ENCODE measurements at places on chromosomes 12 and 14.

DNA sequence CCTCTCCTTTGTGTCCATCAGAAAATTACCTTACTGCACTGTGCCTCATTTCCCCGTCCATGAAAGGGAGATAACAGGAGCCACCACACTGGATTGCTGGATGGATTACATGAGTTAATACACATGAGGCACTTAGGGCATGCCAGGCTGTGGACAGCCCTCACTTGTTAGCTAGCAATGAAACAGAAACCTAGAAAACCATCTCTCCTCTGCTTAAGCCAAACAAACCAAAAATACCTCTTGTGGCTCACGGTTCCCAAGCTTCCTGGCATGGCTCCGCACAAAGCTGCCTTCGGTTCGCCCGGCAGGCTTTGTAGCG, 660 bp upstream of the HCFC2 start:
- H3K27me3 ChIP-seq: no peaks in the 10 kb centered on the region
- H3K4me3 ChIP-seq: peak overlapping the region; percentile 95
- H3K4me1 ChIP-seq: peaks cover 9% of the 10 kb centered on the region
- H3K36me3 ChIP-seq: peaks cover 8% of the 10 kb centered on the region

GRCh38 chr12:3576891-3577290, 85.9 kb downstream of the PRMT8 start:
- no peaks in the 10 kb centered on the region for H3K27me3 ChIP-seq
- no peak for DNase-seq
- no peaks in the 10 kb centered on the region for H3K36me3 ChIP-seq
- H3K4me1 ChIP-seq: no peaks in the 10 kb centered on the region

DNA sequence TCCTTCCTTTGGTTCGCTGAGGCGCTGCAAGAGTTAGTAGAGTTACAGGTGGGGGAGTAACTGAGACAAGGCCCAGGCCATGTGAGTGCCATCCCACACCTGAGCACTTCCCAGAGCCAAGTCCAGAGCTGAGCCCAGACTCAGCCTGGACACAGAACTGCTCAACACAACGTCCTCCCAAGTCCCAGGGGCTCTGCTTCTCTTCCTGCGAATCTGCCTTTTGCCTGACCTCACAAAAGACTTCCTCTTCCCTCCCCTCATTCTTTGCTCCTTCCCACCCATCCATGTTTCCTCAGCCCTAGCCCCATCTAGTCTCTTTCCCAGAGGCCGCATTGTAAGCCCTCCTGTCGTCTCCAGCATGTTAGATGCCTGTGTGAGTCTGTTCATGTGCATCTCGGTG, 16.6 kb upstream of the MCRS1 start:
- H3K36me3 ChIP-seq: no peaks in the 10 kb centered on the region
- peaks cover 3% of the 10 kb centered on the region for H3K4me1 ChIP-seq
- H3K27me3 ChIP-seq: no peaks in the 10 kb centered on the region
- no peak for DNase-seq
- no peak overlapping the region for H3K4me3 ChIP-seq
- H3K27ac ChIP-seq: no peak overlapping the region

DNA sequence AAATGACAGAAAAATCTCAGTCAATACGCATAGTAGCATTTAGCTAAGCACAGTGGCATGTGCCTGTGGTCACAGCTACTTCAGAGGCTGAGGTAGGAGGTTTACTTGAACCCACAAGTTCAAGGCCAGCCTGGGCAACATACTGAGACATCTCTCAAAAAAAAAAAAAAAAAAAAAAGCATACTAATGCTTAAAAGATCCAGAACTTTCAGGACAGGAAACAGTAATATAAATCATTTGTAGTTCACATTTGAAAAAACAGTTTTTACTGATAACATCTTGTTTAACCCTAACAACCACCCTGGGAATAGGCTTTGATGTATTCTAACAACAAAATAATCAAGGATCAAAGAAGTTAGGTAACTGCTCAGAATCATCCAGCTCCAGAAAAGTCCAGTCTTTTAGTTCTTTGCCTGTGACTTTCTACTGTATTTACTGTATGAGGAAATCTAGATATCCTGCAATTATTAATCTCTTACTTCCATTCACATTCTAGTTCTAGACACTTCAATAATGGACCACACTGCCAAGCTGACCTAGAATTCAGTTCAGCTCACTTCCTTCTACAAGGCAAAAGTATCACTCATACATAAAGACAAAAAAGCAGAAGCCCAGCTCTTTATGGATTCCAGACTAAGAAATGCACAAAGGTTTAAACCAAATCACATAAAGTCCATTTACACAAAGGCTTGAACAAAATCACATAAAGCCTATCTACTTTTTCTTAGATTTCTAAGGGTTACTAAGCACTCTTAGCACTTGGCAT, 28.5 kb downstream of the PAWR start:
- no peak overlapping the region for H3K27ac ChIP-seq
- H3K4me3 ChIP-seq: no peak overlapping the region
- DNase-seq: no peak
- no peaks in the 10 kb centered on the region for H3K27me3 ChIP-seq
- no peaks in the 10 kb centered on the region for H3K36me3 ChIP-seq

- H3K36me3 ChIP-seq: no peaks in the 10 kb centered on the region
- no peaks in the 10 kb centered on the region for H3K27me3 ChIP-seq
- H3K4me3 ChIP-seq: no peak overlapping the region
- DNase-seq: no peak
Observed at GRCh38 chr12:69354556-69355187, 4.9 kb upstream of the YEATS4 start.

DNA sequence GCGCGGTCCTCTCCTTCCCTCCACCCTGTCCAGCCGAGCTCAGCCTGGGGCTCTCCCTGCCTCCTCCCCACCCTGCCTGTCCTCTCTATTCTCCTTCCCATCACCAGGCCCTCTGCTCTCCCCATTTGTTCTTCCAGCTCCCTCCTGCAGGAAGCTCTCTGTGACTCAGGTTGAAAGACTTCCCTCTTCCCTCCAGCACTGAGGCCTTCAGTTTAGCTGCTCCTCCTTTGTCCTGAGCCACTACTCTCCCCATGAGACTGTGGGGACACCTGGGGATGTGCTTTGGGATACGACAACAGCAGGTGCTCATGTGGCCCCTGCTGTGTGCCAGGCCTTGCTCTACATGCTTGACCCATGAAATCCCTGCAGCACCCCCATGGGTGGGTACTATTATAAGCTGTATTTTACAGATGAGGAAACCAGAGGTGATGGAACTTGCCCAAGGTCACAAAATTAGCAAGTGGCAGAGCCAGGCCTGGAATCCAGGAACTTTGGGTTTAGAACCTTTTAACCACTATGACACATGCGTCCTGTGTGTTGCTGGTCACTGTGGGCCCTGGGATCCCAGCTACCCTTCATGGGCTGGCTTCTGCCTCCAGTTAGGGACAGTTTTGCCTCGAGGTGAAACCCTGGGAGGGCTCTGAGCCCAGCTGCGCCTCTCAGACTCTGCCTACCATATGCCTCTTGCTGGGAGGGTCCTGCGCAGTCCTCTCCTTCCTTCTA, 5.5 kb downstream of the KRT80 start:
- no peak overlapping the region for H3K27ac ChIP-seq
- H3K4me1 ChIP-seq: no peaks in the 10 kb centered on the region
- no peaks in the 10 kb centered on the region for H3K36me3 ChIP-seq
- no peak for DNase-seq
- H3K4me3 ChIP-seq: no peak overlapping the region

GRCh38 chr12:26212396-26212795, 17.0 kb downstream of the SSPN start:
- H3K27ac ChIP-seq: no peak overlapping the region
- no peaks in the 10 kb centered on the region for H3K4me1 ChIP-seq
- no peak overlapping the region for H3K4me3 ChIP-seq

- DNase-seq: no peak
- no peaks in the 10 kb centered on the region for H3K27me3 ChIP-seq
- H3K27ac ChIP-seq: no peak overlapping the region
- H3K4me1 ChIP-seq: no peaks in the 10 kb centered on the region
Observed at GRCh38 chr14:90780519-90780918, 35.7 kb downstream of the TTC7B start.

GRCh38 chr12:115867854-115868253, 409.6 kb downstream of the MED13L start:
- no peak for DNase-seq
- H3K4me3 ChIP-seq: no peak overlapping the region
- no peaks in the 10 kb centered on the region for H3K27me3 ChIP-seq
- H3K4me1 ChIP-seq: no peaks in the 10 kb centered on the region

DNA sequence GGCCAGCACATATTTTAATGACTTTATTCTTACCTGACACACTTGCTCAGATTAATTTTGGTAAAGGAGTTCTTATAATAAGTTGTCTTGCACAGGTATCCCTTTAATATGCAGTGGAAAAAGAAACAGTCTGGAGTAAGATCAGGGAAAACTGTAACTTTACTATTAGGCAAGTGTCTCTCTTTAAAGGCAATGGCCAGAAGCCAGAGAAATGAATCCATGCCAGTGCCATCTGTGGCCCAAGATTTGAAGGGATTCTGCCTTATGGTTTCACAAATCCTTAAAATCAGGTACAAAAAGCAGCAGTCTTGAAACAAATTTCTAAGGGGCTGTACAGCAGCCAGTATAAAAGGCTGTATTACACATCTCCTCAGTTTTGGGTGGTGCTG, 22.4 kb downstream of the NFYB start:
- peaks cover 14% of the 10 kb centered on the region for H3K36me3 ChIP-seq
- no peak for DNase-seq
- no peak overlapping the region for H3K27ac ChIP-seq
- no peaks in the 10 kb centered on the region for H3K27me3 ChIP-seq

- no peak overlapping the region for H3K4me3 ChIP-seq
- no peaks in the 10 kb centered on the region for H3K27me3 ChIP-seq
- H3K4me1 ChIP-seq: no peaks in the 10 kb centered on the region
- H3K27ac ChIP-seq: no peak overlapping the region
Observed at GRCh38 chr12:128978067-128978466, 124.8 kb downstream of the GLT1D1 start.

- H3K27me3 ChIP-seq: no peaks in the 10 kb centered on the region
- no peaks in the 10 kb centered on the region for H3K36me3 ChIP-seq
- DNase-seq: no peak
Observed at GRCh38 chr12:27194644-27195043, 49.4 kb upstream of the STK38L start.

DNA sequence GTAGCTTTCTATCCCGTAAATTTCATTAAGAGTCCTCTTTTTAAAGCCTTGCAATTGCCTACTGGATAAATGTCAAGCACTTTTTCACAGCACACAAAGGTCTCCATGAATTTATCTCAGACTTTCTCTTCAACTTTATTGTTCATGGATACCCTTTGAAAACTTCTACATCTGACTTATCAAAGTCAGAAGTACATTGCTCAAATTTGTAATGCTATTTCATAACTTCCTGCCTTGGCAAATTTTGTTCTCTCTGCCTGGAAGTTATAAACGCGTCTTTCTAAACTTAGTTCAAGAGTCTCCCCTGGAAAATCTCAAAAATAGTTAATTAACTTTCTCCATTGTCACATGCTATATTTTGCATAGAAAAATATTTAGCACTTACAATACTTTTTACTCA, 55.9 kb upstream of the RERGL start:
- H3K4me3 ChIP-seq: no peak overlapping the region
- H3K4me1 ChIP-seq: no peaks in the 10 kb centered on the region
- no peak overlapping the region for H3K27ac ChIP-seq
- H3K36me3 ChIP-seq: no peaks in the 10 kb centered on the region
- no peaks in the 10 kb centered on the region for H3K27me3 ChIP-seq

DNA sequence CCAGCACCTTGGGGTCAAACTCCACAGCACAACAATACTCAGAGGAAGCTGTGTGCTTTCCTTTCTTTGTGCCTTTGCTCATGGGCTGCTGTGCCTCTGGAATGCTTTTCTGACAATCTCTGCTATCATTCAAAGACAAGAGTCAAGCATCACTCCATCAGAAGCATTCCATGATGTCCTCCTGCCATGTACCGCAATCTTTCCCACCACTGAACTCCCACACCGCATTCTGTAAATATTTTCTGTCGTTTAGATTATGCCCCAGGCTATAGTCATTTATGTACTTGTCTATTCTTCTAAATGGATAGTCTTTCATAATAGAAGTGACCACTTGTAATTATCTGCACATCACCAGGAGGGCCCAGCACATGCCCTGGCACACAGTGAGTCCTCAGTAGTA, 327.8 kb downstream of the PDZRN4 start:
- no peaks in the 10 kb centered on the region for H3K4me1 ChIP-seq
- H3K36me3 ChIP-seq: no peaks in the 10 kb centered on the region
- DNase-seq: no peak
- no peaks in the 10 kb centered on the region for H3K27me3 ChIP-seq

DNA sequence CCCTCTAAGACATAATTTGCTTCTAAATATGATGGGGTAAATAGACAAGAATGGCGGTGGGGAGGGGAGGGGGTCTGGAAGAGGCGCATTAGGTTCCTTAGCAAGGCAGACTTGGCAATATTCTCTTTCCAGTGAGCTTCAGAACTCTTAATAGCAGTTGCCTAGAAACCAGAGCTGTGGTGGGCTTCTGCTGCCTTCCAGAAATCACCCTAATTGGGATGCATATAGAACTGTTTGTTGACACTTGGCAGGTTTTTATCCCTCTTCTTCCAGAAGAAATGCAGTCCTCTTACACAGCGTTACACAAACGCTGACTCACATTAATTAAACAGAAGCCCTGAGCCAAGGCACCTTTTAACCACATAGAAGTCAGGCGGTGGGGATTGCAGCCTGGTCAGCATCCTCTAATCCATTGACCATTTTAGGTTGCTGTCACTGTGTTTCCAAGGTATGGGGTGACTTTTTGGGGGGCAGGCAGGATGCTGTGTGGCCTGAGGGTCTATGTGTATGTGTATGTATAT, 114.1 kb downstream of the CCDC60 start:
- no peak overlapping the region for H3K4me3 ChIP-seq
- no peaks in the 10 kb centered on the region for H3K4me1 ChIP-seq
- no peak for DNase-seq
- no peak overlapping the region for H3K27ac ChIP-seq
- no peaks in the 10 kb centered on the region for H3K27me3 ChIP-seq

- H3K4me1 ChIP-seq: peaks cover 80% of the 10 kb centered on the region
- H3K36me3 ChIP-seq: peaks cover 43% of the 10 kb centered on the region
Observed at GRCh38 chr14:91354221-91354916, 63.3 kb downstream of the CCDC88C start.

DNA sequence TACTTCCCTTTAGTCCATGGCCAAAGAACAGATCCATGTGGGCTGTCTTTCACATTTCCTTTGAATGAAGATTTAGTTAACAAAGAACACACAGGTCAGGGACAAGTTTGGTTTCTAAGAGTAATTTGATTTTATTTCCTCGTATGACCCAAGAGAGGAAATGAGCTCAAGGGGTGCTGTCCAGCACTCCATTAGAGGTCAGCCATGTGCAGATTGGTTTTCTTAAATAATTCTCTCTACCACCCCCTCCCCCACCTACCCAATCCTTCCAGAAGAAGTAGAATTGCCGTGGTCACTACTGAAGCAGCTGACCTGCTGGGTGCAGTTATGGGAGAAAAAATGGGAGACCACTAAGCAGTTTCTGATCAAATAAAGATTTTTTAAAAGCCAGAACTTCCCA, 13.9 kb upstream of the OAS1 start:
- DNase-seq: no peak
- no peaks in the 10 kb centered on the region for H3K27me3 ChIP-seq
- H3K36me3 ChIP-seq: no peaks in the 10 kb centered on the region
- no peaks in the 10 kb centered on the region for H3K4me1 ChIP-seq
- no peak overlapping the region for H3K27ac ChIP-seq
- H3K4me3 ChIP-seq: no peak overlapping the region

GRCh38 chr12:28456934-28457710, 266.9 kb downstream of the CCDC91 start:
- no peaks in the 10 kb centered on the region for H3K27me3 ChIP-seq
- H3K27ac ChIP-seq: no peak overlapping the region
- no peaks in the 10 kb centered on the region for H3K36me3 ChIP-seq
- H3K4me1 ChIP-seq: no peaks in the 10 kb centered on the region
- DNase-seq: no peak

Data from naive thymus-derived CD4-positive, alpha-beta T cell (primary cell).